GM13976 (cell line): ENCODE measurements at places on chromosomes 3 and 15.
A peak's percentile ranks its signal among the peaks of the same experiment; 100 is the strongest.

GRCh38 chr3:14156843-14157561 lies 21.4 kb downstream of the XPC start:
- DNase-seq, result no peak

- peak; percentile 55 for DNase-seq
Measured at GRCh38 chr15:89551550-89551949, 23.7 kb upstream of the TICRR start.

- DNase-seq, result no peak
Measured at GRCh38 chr3:123792473-123793201, 91.5 kb downstream of the MYLK start.

DNA sequence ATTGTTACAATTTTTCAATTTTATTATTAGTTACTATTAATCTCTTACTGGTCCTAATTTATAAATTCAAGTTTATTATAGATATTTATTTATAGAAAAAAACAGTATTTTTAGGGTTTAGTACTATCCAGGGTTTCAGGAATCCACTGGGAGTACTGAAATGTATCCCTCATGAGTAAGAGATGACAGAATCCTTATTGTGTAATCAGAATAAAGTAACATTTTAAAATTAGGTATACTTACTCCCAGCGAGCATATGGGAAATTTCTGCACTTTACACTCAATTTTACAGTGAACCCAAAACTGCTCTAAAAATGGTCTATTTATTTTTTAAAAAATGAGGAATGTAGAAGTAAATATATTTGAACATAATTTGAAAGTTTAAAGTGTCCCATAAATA lies 202.7 kb downstream of the CGGBP1 start:
- no peak for DNase-seq

DNA sequence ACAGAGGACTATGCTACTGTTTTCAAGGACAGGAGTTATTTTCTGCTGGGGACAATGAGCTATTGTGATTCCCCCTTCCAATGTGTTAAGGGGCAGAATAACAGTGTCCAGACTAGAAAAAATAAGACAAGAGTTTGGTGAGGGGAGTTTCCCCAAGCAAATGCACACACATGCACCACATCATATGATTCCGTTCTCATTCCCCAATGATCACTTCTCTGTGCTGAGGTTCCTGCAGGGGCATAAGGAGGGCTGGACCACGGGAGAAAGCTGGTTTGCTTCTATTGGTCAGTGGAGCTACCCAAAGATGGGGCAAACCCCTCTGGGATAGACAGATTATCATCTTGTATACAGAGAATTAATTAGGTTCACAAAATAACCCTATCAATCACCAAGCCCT lies 80.6 kb downstream of the RBPMS2 start:
- no peak for DNase-seq

DNA sequence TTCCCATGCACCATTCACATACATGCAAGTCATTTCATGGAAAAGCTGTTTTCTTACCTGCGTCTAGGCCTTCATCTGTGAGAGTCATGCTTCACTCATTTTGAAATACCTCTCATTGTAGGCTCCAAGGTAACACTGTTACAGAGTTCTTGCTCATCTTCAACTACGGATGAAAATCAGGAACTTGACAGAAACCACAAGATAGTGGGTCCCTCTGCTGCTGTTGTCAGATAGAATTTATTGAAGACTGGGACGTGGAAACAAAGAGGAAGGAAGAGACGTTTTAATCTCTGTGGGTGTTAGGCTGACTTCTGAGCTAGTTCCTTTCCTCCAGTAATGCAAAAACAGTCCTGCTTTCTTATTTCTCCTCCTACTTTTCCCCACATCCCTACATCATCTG lies at the start of gene P2RY14:
Gene P2RY14 (minus strand): TSS at position 313 of the 400 bp plus-strand sequence. CDS start 64,226 bp downstream, outside the sequence.
- no peak for DNase-seq

- DNase-seq, result no peak
Measured at GRCh38 chr3:79767194-79767904, 449 bp downstream of the ROBO1 start.

- DNase-seq, result no peak
Measured at GRCh38 chr3:16865335-16865734, 19.4 kb upstream of the PLCL2 start.

GRCh38 chr3:17771177-17772017 lies 29.0 kb upstream of the TBC1D5 start:
- no peak for DNase-seq

GRCh38 chr15:65385870-65386258 lies 8.1 kb upstream of the IGDCC3 start:
- no peak for DNase-seq

GRCh38 chr3:12423918-12424630 lies 60.2 kb upstream of the TSEN2 start:
- DNase-seq, result no peak

DNA sequence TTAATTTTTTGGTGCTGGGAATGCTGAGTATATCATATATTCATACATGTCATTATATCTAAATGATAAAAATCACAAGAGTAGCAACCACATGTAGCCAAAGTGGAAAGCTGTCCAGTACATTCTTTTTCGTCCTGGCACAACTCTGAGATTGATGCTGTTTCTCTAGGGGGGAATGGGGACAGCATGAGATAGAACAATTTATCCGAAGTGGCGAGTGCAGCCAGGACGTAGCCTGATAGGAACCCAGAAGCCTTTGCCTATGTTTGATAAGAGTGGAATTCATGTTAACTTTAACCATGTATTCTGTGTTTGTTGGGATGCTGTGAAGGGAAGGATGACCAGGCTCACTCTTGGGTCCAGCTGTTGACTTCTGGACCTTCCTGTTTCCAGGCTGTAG lies 20.9 kb downstream of the PTPRG start:
- DNase-seq, result no peak

- DNase-seq, result no peak
Measured at GRCh38 chr3:71684757-71685386, 40.3 kb downstream of the EIF4E3 start.

- no peak for DNase-seq
Measured at GRCh38 chr15:25862472-25863110, 536 bp downstream of the ATP10A start.

- no peak for DNase-seq
Measured at GRCh38 chr3:11508346-11509172, 135.2 kb downstream of the VGLL4 start.

- DNase-seq, result peak; percentile 14
Measured at GRCh38 chr15:60649845-60650548, 171.1 kb upstream of the ICE2 start.

DNA sequence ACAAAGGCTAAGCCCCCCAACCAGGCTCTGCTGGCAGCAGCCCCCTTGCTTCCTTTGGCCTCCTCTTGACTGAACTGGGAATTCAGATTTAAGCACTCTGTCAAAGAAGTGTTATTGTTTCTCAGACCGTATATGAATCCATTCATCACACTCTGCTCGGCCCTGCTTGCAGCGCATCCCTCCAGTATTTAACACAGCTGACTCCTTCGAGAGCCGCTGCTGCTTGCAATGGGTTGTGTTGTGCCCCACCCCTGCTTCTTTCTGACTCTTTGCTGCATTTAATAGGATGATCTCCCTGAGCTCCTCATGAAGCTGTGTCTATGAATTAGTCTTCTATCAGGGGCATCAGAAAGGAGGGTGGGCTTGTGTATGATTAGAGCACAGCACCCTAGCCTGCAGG lies 31.2 kb downstream of the C3orf20 start:
- DNase-seq, result no peak

DNA sequence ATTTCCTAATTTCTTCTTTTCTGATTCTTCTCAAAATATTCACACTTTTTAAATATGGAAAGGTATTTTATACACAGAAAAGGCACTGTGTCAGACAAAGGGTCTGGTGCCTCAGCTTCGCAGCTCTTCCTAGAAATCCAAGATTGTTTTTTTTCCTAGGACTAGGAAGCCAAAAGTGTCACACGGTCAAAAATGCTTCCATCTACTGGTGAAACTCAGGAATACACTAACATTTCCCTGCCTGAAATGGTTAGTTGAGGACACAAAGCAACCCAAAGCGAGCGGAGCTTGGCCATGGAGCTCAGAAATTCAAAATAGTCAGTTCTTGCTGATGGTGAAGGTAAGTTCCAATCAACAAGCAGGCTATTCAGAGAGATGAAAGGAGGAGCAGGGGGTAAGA lies 426.5 kb upstream of the RASGRP1 start:
- DNase-seq, result no peak

GRCh38 chr3:133595341-133595740 lies 21.9 kb downstream of the CDV3 start:
- no peak for DNase-seq

GRCh38 chr3:45923755-45924154 lies 19.5 kb upstream of the CXCR6 start:
- DNase-seq, result no peak
